ENCODE measurements at places on chromosomes 1 and 21.

GRCh38 chr1:17094664-17095063 lies 24.6 kb downstream of the PADI2 start:
- no peak for DNase-seq

DNA sequence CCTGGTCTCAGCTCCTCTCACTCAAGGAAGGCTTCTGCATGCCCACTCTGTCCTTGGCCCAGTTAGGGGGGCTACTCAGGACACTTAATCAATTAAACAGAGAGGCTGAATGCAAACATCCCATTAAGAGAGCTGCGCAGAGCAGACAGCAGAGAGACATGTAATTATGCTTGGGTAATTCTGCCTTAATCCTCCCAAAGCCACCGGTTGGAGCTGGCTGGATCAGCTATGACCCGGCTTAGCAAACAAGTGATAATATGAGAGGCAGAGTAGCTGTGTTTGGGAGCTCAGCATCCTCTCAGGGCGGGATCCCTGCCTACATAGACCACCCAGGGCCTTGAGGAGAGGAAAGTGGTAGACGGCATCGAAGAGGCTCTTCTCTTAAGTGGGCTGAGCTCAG lies 183.2 kb downstream of the GRIK3 start:
- no peak for DNase-seq

DNA sequence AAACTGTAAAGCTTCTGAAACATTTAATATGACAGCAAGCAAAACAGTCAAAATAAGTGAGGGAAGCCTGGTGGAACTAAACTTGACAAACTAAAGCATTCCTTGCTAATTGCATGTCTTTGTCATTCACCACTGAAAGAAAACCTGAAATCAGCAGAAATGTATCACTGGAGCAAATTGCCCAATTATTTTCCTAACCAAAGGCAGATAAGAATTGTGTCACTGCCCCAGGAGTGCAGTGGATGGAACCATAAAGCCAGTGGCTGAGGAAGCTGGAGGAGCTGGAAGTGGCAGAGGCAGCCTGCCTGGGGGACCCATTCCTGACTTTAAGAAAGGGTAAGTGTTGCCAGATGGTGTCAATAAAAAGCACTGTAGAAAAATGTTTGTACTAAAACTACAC lies 2.7 kb upstream of the SLC30A10 start:
- DNase-seq, result no peak

GRCh38 chr1:65254320-65255034 lies 54.9 kb upstream of the DNAJC6 start:
- peak; percentile 86 for DNase-seq

- no peak for DNase-seq
Observed at GRCh38 chr1:86699186-86699585, 5.2 kb upstream of the SH3GLB1 start.

- DNase-seq, result no peak
Observed at GRCh38 chr1:5717031-5717682, 275.1 kb downstream of the NPHP4 start.

- no peak for DNase-seq
Observed at GRCh38 chr1:152681616-152682015, 4.3 kb upstream of the LCE2B start.

- DNase-seq, result no peak
Observed at GRCh38 chr1:86064899-86065298, 91.7 kb downstream of the COL24A1 start.

DNA sequence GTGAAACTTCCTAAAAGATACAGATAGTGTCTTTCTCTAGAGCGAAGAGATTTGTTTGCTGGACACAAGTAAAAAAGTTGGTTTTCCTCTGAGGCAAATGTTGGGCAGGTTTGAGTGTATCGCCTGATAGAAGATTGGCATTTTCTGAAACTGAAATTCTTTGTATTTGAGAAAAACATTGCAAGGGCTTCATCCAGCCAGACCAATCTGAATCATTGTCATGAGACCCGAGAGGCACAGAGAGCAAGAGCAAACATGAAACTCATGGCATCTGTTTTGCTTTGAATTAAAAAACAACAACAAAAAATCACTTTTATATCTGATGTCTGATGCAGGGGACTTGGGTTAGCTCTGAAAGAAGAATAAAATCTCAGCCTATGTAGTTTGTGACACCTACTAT lies 379.3 kb upstream of the NCAM2 start:
- no peak for DNase-seq

DNA sequence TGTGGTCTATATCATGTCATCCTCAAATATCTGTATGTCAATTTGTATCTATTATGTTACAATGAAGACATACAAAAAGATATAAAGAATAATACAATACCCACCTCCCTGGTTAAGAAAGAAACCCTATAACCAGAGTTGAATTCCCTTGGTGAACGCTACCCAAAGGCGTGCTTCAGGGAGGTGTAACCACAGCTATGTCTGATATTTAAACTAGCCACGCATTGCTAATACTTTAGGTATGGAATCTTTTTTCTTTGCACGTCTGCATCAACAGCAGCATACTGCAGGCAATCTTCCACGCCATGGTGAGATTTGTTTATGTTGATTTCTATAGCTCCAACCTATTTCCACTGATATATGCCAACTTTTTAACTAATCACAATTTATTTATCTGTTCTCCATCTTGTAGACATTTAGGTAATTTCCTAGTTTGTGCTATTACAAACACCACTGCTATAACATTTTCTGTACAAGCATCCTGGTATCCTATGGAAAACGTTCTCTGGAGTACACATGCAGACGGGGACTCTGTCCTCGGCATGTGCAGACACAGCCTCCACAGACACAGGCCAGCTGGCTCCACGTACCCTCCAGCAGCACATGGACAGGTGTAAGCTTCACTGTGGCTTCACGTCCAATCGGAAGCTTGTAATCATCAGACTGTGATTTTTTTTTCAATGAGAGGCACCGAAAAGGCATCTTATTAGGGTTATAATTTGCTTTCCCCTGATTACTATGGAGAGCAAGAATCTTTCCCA lies 58.5 kb downstream of the HSF2BP start:
- DNase-seq, result no peak
